Glomerular endothelial cell (primary cell): ENCODE measurements at places on chromosomes 6 and 20.
A peak's percentile ranks its signal among the peaks of the same experiment; 100 is the strongest.

DNA sequence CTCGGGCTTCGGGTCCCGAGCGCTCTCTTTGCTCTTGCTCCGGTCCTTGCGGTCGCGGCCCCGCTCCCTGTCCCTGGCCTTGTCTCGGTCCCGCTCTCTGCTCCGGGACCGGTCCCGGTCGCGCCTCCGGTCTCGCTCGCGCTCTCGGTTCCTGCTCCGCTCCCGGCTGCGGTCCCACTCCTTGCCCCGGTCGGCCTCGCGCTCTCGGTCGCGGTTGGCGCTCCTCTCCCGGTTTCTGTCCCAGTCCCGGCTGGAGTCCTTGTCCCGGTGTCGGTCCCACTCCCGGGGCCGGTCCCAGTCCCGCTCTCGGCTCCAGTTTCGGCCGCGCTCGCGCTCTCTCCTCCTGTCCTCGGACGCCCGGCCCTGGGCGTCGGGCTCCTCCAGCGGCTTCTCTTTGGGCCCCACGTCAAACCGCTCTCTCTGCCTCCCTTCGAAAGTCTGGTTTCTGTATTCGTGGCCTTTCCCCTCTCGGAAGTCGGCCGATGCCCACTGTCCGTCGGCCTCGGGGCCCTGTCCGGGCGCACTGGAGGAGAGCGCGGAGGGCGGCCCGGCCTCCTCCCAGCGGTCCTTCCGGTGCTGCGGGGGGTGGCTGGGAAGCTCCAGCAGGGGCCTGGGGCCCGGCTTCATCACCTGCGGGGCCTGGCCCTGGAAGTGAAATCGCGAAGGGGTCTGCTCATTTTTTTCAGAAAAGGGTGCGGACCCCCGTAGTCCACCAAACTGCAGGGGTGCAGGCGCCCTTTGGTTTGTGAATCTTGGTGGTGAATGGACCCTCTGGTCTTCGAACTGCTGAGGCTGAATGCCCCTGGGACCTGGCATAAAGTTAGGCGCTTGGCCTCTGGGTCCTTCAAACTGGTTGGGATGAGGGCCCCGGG lies 17.9 kb upstream of the TCFL5 start:
- DNase-seq: no peak

GRCh38 chr6:72623808-72624207 lies 1.9 kb downstream of the KCNQ5 start:
- no peak for DNase-seq

DNA sequence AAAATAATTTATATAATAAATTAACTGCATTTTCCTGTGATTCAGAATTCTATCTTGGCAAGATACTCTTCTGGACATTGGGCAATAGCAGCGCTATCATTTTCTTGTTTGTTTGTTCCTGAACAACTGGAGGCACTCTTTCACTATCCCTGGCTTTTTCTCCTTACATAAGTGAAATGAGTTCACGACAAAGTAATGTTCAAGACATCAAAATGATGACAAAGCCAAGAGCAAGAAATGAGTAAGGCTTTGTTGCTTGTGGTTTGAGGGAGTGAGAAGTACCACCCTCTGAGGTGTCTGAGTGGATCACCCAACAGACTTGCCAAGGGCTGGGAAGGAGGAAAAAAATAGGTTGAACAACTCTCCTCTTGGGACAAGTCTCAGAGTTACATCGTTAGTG lies 466.6 kb upstream of the JAG1 start:
- DNase-seq: no peak

DNA sequence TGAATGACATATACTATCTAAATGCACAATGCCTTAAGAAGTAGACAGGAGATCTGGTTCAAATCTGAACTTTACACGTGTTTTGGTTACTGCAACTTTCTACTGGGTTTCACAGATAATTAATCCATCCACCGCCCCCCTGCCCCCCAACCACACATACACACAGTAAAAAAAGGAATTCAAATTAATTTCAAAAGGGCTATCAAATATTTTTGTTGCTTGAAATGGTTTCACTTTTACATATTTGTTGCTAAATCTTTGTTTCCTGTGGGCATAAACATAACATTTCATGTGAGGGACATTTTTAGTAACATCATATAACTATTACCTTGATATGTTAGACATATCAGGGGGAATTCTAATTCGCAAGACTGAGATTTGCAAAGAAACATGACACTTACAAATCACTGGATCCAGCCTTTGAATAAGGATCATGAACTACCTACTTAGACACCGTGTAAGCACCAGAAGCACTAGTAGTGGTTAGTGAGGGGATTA lies 7.5 kb downstream of the NEDD9 start:
- no peak for DNase-seq

DNA sequence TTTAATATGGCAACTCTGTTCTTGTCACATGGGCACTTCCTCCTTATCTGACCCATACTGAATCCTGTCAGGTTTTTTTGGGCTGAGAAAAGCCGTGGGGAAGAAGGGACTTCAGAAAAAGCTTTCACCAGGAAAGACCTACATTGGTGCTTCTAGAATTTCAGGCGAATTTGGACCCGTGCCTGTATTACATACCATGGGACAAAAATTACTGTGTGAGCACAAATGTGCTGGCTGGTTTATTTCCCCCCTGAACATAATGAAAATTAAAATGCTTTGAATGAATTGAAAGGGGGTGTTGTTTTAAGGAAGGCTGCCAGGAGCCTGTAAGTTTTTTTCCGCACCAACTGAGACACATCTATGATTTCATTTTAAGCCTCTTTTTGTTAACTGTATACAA lies 29.6 kb downstream of the CAP2 start:
- DNase-seq: no peak

GRCh38 chr6:3217286-3217685 lies 10.2 kb downstream of the TUBB2B start:
- no peak for DNase-seq

DNA sequence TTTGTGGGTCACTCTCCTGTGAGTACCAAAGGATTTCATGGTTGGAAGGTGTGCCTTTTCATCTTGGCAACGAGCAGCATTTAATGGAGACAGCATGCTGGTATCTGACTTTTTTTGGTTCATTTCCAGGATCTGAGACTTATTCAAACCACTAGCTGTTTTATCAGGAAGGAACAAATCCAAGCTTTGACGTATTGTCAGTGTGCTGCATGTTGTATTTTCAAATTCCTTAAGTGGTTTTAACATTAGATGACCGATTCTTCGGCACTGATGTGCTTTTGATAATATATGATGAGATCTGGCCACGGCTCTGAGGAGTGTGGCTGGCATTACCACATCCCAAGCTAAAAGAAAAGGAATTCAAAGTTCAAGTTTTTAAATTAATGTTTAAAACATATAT lies 6.4 kb downstream of the RMND1 start:
- DNase-seq: peak; percentile 65
